ENCODE measurements at places on chromosomes 1 and 21.

DNA sequence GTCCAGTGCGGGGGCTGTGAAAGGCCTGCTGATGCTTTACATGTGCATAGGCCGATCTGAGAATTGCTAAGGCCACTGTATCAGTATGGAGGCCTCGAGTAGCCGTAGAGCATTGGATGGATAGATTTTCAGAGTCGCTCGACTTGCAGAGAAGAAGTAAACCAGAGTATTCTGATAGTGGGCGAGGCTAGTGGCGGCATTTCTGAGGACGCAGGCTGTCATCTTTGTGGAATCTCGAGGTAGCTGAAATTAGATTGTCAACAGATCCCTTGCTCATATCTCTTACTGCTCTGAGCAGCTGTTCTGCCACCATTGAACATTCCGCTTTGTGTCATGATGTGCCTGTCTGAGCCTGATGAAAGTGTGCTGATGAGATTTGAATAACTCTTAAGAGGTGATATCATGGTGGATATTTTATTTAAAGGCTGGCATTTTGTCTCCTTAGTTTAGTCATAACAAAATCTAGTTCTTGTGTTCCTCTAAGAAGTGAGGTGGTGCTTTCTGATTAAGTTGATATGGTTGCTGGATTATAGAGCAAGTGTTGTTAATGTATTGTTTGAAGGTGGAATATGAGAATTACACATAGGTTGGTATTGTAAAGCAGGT lies 1.5 kb downstream of the KIF1B start:
- no peaks in the 10 kb centered on the region for H3K27me3 ChIP-seq
- H3K27ac ChIP-seq: peak overlapping the region; percentile 99
- no peaks in the 10 kb centered on the region for H3K36me3 ChIP-seq

DNA sequence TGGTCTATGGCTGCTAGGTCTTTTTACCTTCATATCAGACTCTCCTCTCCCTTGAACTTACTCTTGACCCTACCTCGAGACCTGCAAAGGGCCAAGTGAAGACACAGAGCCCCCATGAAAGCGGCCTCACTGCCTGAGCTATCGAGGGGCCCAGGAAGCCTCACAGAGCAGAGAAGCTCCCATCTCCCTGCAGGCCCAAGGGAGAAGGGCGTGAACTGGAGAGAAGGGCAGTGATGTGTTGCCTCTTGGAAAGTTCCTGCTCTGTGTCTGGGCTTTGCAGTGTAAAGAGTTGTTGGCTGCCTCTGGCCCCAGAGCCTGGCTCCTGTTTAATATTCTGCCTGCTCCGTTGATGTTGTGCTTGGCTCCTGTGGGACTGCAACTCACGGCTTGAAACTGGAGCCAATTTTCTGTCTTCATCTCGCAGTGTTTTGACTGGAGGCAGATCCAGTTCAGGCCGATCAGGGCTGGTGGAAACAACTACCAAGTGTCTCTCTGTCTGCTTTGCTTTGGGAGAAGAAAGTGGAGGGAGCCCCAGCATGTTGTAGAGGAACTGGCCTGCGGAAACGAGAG lies 4.3 kb downstream of the SERTAD4 start:
- H3K4me1 ChIP-seq: peaks cover 10% of the 10 kb centered on the region
- peak; percentile 66 for DNase-seq

DNA sequence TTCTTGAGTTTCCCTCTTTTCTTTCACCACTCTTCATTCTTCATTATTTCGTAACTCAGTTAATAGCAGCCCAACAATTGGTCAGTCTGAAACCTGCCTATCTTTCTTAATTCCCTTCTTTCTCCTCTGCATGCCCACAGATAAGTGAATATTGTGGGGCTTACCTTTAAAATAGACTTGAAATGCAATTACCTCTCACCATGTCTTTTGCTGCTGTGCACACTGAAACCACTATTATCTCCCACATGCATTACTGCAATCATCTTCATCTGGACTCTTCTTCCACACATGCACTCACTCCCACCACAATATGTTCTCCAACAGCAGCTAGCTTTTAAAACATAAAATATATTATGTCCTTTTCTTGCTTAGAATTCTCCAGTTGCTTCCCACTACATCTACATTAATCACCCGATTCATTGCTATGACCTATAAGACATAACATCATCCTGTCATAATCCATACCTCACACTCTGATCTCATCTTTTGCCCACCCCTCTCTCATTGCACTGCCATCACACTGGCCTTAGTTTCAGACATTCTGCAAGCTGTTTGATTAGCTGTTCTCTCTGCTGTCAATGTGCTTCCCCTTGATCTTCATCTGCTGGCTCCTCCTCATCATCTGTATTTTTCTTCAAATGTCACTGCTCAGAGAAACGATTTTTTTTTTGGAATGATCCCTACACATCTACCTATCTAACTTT lies 304.8 kb downstream of the PTPRC start:
- H3K27ac ChIP-seq: no peak overlapping the region
- H3K36me3 ChIP-seq: no peaks in the 10 kb centered on the region
- no peaks in the 10 kb centered on the region for H3K27me3 ChIP-seq
- no peaks in the 10 kb centered on the region for H3K4me1 ChIP-seq
- H3K4me3 ChIP-seq: no peak overlapping the region
- no peak for DNase-seq

- H3K36me3 ChIP-seq: no peaks in the 10 kb centered on the region
- no peak overlapping the region for H3K27ac ChIP-seq
- H3K4me1 ChIP-seq: peaks cover 18% of the 10 kb centered on the region
- H3K4me3 ChIP-seq: no peak overlapping the region
Measured at GRCh38 chr1:61638296-61638695, 86.6 kb downstream of the TM2D1 start.

GRCh38 chr1:1609822-1610485 lies 5.3 kb upstream of the MIB2 start:
- no peak overlapping the region for H3K4me3 ChIP-seq
- no peaks in the 10 kb centered on the region for H3K27me3 ChIP-seq
- H3K27ac ChIP-seq: no peak overlapping the region
- no peaks in the 10 kb centered on the region for H3K36me3 ChIP-seq
- H3K4me1 ChIP-seq: peaks cover 9% of the 10 kb centered on the region

GRCh38 chr1:242723044-242723716 lies 198.7 kb upstream of the PLD5 start:
- DNase-seq: no peak
- no peaks in the 10 kb centered on the region for H3K27me3 ChIP-seq
- no peaks in the 10 kb centered on the region for H3K4me1 ChIP-seq
- no peak overlapping the region for H3K4me3 ChIP-seq

DNA sequence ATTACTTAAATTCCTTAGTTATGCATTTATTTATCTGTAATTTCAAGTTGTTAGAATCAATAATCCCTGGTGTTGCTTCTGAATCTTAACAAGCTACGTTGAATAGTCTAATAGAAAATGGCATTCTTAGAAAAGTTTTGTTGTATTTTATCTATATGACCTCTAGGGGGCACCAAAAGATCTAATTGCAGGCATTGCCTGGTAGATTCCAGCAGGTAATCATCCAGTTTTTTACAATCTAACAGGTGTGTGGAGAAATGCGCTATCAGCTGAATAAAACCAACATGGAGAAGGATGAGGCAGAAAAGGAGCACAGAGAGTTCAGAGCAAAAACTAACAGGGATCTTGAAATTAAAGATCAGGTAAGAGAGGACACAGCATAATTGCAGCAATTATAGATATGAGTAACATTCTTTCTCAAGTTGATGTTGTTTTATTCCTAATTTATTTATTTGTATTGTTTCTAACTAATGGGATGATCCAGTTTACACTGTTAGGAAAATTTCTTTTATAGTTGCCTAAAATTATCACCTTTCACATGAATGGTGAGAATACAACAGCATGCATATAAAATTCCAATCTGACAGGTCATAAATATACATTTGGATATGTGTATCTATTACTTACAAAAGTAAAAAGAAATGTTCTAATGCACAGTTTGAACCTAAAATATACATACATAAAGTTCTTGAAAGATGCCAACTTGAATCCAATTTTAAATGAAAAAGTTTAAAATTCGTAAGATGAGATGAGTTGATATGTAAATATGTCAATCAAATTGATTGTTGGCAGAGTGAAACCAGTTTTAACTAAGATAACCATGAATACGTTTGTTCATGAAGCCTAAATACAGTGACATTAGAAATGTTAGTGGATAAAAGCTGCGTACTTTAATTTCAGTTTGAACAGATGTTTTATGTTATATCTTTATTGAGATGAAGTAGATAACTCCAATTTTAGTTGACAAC lies 88.4 kb downstream of the SDCCAG8 start:
- H3K27ac ChIP-seq: no peak overlapping the region
- H3K36me3 ChIP-seq: no peaks in the 10 kb centered on the region
- H3K27me3 ChIP-seq: no peaks in the 10 kb centered on the region
- no peak overlapping the region for H3K4me3 ChIP-seq
- no peaks in the 10 kb centered on the region for H3K4me1 ChIP-seq

- peaks cover 2% of the 10 kb centered on the region for H3K4me1 ChIP-seq
- DNase-seq: no peak
- H3K27me3 ChIP-seq: no peaks in the 10 kb centered on the region
- no peaks in the 10 kb centered on the region for H3K36me3 ChIP-seq
- H3K4me3 ChIP-seq: no peak overlapping the region
Measured at GRCh38 chr1:100074604-100075395, 57.9 kb downstream of the SASS6 start.

DNA sequence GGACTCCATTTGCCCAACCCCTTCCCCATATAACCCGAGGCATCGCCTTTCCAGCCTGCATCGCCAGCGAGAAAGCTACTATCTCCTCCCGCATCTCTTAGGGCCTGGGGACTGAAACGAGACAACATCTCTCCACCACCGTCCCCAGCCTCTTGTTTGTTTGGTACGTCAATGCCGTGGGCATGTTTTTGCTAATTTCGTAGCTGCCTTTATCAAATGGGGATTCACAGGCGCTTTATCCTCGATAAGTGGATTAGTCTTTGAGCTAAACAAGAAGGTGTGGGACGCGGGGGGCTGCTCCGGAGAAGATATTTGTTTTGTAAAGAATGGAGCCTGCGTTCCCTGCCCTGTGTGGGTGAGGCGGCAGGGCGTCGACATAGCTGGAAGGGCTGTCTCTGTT lies 91.6 kb downstream of the PAX7 start:
- no peaks in the 10 kb centered on the region for H3K4me1 ChIP-seq
- H3K27ac ChIP-seq: no peak overlapping the region
- no peak for DNase-seq
- no peaks in the 10 kb centered on the region for H3K27me3 ChIP-seq
- no peak overlapping the region for H3K4me3 ChIP-seq

- no peaks in the 10 kb centered on the region for H3K4me1 ChIP-seq
Measured at GRCh38 chr1:199691540-199691939, 336.0 kb upstream of the NR5A2 start.

- H3K4me1 ChIP-seq: no peaks in the 10 kb centered on the region
- no peaks in the 10 kb centered on the region for H3K36me3 ChIP-seq
- no peaks in the 10 kb centered on the region for H3K27me3 ChIP-seq
Measured at GRCh38 chr1:46551597-46552095, at the start of gene KNCN. Gene KNCN (minus strand): TSS chr1:46551647. CDS start chr1:46551215, 432 bp downstream.

DNA sequence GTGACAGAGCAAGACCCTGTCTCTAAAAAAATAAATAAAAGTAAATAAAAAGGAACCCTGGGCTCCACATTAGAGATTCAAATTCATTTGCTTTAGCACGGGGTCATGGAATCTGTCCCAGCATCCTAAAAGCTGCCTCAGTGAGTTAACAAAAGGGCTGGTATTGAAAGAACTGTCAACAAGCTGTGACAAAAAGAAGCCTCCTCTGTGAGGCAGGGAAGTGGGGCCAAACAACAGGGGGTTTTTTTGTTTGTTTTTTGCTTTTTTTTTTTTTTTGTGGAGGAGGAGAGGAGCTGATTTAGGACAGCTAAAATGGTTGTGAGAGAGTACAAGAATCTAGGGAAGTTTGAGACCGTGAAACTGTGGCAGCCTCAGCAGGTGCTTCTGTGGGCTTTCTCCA lies 115.7 kb downstream of the LIPI start:
- DNase-seq: no peak
- no peaks in the 10 kb centered on the region for H3K27me3 ChIP-seq
- H3K36me3 ChIP-seq: no peaks in the 10 kb centered on the region
- no peak overlapping the region for H3K4me3 ChIP-seq
- no peaks in the 10 kb centered on the region for H3K4me1 ChIP-seq
- no peak overlapping the region for H3K27ac ChIP-seq

DNA sequence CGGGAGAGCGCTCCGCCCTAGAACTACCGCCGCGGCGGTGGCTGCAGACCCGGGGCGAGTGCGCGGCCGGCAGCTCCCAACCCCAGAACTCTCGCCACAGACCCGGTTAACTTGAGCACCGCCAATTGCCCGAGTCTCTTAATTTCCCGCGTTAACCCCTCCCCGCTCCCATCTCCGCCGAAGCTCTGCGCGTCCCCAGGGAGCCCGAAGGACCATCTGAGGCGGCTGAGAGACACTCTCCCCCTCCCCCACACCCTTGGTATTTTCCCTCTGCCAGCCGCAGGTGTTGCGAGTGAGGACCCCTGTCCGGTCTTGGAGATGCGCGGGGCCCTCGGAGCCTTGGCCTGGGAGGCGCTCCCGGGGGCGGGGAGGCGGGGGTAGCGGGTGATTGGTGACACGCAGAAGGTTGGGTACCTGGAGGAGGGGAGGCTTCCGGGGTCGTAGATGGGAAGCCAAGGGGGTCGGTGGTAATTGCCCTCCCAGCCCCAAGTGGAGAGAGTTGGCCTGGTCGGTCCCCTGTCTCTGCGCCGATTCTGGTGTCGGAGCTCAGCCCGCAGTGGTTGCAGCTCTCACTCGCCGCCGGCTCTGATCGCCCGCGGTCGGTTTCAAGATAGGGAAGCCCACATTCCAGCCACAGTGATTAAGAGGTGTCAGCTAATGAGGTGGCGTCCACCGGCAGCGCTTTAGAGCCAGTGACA lies 858 bp upstream of the SUSD4 start:
- no peaks in the 10 kb centered on the region for H3K4me1 ChIP-seq
- no peaks in the 10 kb centered on the region for H3K36me3 ChIP-seq

GRCh38 chr21:41974752-41975053 lies 20.9 kb upstream of the C2CD2 start:
- H3K4me3 ChIP-seq: no peak overlapping the region
- H3K27ac ChIP-seq: no peak overlapping the region
- no peaks in the 10 kb centered on the region for H3K27me3 ChIP-seq
- H3K4me1 ChIP-seq: no peaks in the 10 kb centered on the region

- H3K4me1 ChIP-seq: peaks cover 2% of the 10 kb centered on the region
- no peak overlapping the region for H3K4me3 ChIP-seq
- no peaks in the 10 kb centered on the region for H3K36me3 ChIP-seq
- no peak overlapping the region for H3K27ac ChIP-seq
- no peaks in the 10 kb centered on the region for H3K27me3 ChIP-seq
Measured at GRCh38 chr1:9843576-9843945, 19.8 kb upstream of the CLSTN1 start.

GRCh38 chr1:38037221-38037939 lies 9.2 kb downstream of the POU3F1 start:
- no peaks in the 10 kb centered on the region for H3K4me1 ChIP-seq
- H3K36me3 ChIP-seq: no peaks in the 10 kb centered on the region
- no peak overlapping the region for H3K4me3 ChIP-seq
- no peak for DNase-seq

- H3K36me3 ChIP-seq: no peaks in the 10 kb centered on the region
- H3K27ac ChIP-seq: no peak overlapping the region
- no peaks in the 10 kb centered on the region for H3K27me3 ChIP-seq
- no peak overlapping the region for H3K4me3 ChIP-seq
- no peak for DNase-seq
Measured at GRCh38 chr21:41856572-41856971, 22.6 kb downstream of the PRDM15 start.

- no peaks in the 10 kb centered on the region for H3K36me3 ChIP-seq
- no peaks in the 10 kb centered on the region for H3K27me3 ChIP-seq
Measured at GRCh38 chr1:9070486-9070885, 1.1 kb upstream of the SLC2A5 start.

- DNase-seq: no peak
- H3K36me3 ChIP-seq: no peaks in the 10 kb centered on the region
- H3K27ac ChIP-seq: no peak overlapping the region
Measured at GRCh38 chr21:22374218-22374969, 1376.2 kb downstream of the NCAM2 start.
